EH (cell line): ENCODE measurements at places on chromosomes 2 and 18.
A peak's percentile ranks its signal among the peaks of the same experiment; 100 is the strongest.

DNA sequence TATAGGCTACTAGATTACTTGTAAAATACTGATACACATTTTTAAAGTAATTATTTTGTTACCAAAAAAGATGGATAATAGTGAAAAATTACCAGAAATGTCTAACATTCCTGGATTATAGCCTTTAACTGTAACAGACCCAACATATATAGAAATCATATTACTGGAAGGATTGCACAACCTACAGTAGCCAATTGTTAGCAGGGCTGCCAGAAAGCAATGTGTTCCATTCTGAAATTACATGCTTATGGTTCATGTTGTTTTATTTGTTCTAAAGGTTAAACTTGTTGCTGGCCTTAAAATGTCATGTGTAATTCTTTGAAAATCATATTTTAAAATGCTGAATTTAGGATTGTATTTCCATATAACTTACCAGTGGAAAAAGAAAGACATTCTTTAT lies 793.6 kb upstream of the ACVR2A start:
- DNase-seq: no peak

DNA sequence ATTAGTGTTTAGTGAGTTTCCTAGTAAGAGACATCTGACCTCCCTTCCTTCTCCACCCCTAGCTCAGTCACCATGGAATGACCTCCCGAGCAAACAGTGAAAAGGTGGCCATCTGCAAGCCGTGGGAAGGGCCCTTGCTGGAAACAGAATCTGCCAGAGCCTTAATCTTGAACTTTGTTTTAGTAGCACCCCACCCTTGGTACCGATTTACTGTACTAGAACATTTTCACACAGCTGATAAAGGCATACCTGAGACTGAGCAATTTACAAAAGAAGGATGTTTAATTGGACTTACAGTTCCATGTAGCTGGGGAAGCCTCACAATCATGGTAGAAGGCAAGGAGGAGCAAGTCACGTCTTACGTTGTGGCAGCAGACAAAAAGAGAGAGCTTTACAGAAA lies 655.8 kb downstream of the TSN start:
- no peak for DNase-seq

- DNase-seq: peak; percentile 50
Measured at GRCh38 chr2:238162846-238163441, 4.2 kb downstream of the ERFE start.

DNA sequence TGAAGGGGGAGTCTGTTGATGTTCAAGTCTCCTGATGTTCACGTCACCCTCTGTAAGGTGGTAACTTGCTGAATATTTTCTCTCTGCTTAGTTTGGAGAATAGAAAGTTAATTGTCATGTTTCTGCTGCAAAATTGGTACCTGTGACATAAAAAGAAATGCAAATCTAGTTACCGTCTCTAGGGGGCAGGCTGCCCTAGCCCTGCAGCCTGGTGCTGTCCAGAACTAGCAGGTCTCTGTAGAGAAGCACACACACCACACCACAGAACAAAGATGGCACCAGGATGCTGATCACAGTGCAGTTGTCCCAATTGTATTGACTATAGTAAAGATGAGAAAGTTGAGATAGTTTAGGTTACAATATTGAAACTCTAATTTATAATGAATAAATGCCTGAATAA lies 47.0 kb downstream of the SLC9A4 start:
- peak; percentile 30 for DNase-seq

DNA sequence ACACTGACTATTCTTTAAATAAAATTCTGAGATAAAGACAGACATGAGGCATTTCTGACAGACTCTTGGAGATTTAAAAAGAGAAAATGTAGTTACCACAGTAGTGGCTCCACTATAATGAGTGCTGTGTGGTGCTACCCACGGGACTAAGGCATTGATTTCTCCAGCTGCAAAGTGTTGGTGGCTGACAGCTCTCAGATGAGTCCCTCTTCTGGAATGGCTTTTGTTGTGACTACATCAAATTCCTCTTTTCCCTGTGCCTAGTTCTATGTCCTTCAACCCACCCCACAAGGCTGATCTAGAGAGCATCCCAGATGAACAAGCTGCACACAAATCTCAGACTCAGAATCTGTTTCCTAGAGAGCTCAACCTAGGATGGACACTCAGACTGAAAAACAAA lies 884.8 kb upstream of the ZEB2 start:
- peak; percentile 31 for DNase-seq

- DNase-seq: no peak
Measured at GRCh38 chr18:38444971-38445803, 879.6 kb upstream of the CELF4 start.

DNA sequence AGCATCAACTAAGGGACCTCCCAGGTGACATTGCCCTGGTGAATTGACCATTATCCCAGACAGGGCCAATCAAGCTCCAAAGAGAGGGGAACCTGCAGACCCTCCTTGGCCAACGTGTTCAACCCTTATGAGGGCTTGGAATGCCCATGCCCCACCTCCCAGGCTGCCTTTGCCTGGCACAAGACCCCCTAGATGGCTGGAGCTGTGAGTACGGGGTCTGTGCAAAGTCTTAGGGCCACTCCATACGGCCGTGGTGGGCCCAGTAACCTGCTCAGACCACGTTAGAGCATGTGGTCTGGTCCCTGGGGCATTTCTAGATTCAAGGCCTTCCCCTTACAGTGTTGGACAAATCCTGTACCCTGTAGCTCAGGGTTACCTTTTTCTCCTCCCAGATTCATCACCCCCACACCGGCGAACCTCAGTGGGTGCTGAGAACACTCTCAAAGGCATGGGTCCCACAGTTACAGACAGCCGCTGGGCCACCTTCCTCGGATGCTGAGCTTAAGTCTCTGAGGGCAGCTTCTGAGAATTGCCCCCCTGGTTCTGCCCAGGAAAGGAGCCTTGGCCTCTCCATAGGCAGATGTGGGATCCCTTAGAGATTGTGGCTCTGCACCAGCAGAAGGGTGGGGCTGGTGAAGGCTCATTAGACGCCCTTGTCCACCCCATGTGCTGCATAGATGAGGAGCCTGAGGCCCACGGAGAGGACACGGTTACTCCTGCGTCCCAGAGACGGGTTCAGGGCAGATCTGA lies 18.3 kb upstream of the KCNK3 start:
- no peak for DNase-seq

DNA sequence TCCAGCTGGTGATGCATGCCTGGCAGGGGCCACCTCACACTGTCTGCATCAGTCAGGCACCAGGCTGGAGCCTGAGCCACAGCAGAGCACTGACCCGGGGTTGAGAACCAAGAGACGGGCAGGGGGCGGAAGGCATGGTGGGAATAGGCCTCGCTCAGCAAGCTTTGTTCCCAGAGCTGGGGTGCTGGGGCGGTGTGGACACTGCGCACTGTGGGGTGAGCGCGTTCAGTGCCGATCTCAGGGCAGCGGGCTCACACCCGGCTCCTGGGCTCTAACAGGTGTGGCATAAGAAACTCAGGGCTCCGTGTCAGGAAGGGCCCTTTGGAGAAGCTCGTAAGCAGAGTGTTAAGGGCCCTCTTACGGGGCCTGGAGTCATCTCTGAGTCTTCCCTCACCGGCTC lies 15.7 kb downstream of the SH3RF3 start:
- no peak for DNase-seq

DNA sequence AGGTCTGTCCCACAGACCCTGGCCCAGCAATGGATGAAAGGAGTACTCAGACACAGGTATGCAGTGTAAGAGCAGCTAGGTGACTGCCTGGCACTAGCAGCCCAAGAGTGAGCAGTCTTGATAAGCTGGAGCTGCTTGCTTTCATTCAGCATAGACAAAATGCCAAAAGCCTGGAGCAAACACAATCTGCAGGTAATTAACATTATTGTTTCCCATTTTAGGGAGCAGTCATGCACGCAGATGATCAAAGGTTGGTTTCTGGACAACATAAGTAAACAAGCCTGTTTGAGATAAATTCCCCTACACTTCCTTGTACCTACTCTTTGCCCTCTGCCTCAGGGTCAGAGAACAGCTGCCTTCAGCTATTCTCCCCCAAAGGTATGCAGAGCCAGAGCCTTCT lies 73.7 kb upstream of the MSTN start:
- DNase-seq: no peak

DNA sequence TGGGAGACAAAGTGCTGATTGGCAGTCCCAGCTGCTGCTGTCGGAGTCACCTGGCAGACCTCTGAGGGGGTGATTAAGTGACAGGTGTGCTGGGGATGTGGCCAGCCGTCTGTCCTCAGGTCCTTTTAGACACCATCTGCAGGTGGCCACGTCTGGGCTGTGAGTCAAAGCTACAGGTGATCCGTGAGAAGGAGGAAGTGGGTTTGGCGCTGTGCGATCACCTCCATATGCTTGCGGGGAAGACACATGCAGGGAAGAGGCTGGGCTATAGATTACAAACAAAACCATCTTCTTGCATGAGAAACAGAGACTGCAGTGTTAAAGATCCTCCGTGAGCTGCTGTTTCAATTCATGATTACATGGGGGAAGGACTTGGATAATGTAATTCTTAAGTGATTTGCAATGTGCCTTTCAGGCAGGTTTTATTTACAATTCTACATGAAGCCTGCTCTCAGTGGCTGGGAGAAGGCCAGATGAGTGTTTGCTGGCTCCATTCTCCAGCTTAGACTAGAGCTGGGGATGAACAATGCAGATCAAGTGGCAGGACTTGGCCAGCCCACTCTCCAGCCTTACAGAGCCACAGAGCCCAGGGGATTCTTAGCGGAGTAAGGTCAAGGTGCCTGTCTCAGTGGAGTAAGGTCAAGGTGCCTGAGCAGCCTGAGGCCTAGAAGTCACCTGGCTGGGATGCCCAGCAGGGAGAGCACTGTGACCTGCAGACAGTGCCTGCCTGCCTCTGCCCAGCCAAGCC lies 87.8 kb downstream of the LYPD1 start:
- no peak for DNase-seq

DNA sequence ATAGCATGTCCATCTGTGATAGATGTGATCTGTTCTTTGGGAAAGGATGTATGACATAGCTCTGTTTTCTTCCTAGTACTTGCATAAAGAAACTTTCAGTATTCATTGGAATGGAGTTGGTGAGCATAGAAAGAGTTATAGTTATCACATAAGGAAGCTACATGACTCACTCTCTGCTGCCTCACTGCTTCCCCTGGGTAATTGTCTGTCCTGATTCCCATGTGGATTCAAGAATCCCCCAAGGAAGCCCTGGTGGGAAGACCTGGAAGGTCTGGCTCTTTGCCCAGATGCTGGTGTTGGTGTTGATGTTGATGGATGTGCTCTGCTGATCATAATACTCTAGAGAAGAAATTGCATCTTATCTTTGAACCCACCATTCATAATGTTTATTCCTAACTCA lies 60.6 kb downstream of the PTPN4 start:
- peak; percentile 80 for DNase-seq

DNA sequence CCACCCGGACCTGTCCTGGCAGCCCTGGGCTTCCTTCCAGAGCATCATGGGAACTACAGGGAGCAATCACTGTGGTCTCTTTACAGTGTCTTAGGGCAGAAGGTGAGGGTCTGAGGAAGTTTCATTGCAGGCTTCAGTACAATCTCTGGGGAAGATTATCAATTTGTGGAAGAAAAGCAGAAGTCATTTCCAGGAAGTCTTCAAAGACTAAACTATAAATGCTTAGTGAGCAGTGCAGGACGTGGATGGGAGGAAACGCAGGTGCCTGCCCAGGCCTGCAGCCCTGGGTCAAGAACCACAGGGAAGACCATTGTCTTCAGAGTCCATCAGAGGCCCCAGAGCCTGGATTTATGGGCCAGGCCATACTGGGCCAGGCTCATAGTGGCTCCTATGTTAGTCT lies 54.3 kb downstream of the INO80C start:
- DNase-seq: no peak
